ENCODE measurements at places on chromosomes 1 and 21.

DNA sequence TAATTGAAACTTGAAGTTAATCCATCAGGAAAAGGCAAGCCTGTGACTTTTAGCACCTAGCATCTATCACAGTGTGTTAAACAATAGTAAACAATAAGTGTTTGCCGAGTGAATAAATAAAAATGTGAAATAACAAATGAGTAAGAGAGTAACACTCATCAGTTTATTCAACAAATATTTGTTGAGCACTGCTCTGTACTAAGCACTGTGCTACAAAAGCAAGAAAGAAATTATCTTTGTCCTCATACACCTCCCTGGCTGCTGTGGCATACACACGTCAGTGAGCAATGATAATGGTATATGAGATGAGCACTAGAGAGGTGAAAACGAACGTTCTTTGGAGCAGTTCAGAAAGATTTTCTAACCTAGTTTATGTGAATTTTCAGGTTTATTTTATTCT is 295.0 kb upstream of the LRRC7 start:
- DNase-seq = no peak

DNA sequence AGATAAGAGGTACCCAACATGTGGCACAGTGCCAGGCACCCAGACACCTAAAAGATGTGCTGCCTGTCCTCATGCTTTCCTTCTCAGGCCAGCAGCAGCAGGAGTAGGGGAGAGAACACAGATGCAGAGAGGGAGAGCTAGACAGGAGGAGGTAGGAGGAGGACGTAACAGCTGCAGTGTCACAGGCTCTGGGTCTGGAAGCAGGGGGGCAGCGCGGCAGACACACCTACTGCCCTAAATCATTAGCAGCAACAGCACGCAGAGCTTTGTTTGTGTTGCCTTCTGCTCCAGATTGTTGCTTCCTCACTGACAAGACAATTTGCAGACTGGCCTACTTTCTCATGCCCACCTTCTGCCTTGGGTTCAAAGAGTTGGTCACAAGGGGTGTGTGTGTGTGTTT is 196.7 kb upstream of the DAB1 start:
- no peak for DNase-seq

DNA sequence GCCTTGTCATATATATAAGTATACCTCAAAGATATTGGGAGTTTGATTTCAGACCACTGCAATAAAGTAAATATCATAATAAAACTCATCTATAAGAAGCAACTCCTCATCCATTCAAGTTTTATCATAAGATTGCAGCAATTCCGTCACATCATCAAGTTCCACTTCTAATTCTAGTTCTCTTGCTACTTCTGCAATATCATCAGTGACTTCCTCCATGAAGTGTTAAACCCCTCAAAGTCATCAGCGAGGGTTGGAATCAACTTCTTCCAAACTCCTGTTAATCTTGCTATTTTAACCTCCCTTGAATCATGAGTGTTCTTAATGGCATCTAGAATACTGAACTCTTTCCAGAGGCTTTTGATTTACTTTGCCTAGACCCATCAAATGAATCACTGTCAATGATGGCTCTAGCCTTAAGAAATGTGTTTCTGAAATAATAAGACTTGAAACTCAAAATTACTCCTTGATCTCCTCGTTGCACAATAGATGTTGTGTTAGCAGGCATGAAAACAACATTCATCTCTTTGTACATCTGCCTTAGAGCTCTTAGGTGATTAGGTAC is 88.3 kb downstream of the RPE65 start:
- peak; percentile 60 for DNase-seq

DNA sequence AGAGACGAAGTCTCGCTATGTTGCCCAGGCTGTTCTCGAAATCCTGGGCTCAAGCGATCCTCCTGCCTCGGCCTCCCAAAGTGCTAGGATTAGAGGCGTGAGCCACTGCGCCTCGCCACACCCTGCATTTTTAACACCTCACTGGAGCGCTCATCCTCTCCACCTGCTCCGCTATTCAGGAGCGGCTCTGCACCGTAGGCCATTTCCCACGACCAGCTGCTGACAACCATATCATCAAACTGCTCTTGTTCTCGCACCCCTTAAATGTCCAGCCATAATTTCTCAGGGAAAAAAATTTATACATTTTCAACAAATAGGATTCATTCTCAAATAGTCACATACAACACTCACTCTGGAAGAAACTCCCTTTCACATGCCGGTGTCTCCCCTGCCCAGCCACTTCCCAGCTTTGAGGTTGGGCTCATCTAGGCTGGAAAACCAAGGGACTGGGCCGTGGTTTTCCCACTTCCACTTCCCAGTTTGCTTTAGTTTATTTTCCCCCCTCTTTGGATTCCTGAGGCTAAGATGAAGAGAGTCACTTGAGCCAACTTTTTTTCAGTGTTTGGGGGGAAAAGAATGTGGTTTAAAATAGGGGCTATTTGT is 639 bp upstream of the IPO9 start:
- DNase-seq = no peak

- DNase-seq = no peak
These were observed 20.8 kb upstream of the BTG2 start for GRCh38 chr1:203284411-203285123.

GRCh38 chr1:6163973-6164617 is 16.0 kb downstream of the CHD5 start:
- no peak for DNase-seq

DNA sequence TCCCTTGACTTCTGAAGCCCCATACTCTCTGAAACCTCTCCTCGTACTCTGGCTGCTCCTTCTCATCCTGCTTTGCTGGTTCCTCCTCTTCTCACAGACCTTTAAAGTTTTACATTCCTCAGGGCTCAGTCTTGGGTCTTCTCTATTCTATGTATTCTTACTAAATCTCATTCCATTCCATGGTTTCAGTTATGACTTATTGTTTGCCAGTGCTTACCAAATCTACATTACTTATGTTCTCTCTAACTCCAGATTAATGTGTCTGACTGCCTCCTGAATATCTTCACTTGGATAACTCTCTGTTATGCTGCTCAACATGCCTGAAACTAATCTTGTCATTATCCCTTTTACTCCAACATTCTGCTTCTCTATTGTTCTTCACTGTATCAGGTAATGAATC is 5.4 kb upstream of the SLC35D1 start:
- DNase-seq = no peak

GRCh38 chr1:244448279-244449036 is 3.3 kb downstream of the ADSS2 start:
- no peak for DNase-seq

All from suppressor macrophage treated with lipopolysaccharide for 4 hours (primary cell).